ENCODE measurements at places on chromosomes 7 and 10.

DNA sequence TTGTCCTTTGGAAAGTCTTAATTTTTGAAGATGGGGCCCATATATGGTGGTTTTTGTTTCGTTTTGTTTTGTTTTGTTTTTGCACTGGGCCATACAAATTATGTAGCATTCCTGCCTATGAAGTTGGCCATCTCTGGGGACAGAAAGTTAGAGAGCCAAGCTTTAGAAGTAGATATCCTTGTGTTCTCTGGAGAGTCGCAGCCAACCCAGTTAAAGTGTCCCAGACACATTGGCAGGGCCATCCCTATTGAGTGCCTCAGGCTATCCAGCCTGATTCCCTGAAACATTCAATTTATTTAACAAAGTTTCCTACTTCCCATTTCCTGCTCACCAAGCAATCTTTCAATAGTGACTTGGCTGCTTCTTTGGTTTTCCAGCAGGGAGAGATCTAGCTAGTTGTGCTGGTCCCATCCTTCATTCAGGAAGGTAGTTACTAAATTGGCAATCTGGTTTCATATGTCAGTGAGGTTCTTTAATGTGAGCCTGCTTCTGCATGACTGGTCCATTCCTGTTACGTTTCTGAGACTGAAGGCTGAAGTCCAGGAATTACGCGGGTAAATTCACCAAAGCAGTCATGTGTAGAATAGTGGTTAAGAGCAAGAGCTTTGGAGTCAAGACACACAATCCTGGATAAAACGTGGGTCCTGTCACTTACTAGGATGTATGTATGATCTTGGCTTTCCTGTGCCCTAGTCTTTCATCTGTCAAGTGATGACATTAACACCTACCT lies 49.3 kb upstream of the HBP1 start:
- DNase-seq, result no peak

- DNase-seq, result no peak
Observed at GRCh38 chr7:115704884-115705283, 325.7 kb downstream of the TFEC start.

DNA sequence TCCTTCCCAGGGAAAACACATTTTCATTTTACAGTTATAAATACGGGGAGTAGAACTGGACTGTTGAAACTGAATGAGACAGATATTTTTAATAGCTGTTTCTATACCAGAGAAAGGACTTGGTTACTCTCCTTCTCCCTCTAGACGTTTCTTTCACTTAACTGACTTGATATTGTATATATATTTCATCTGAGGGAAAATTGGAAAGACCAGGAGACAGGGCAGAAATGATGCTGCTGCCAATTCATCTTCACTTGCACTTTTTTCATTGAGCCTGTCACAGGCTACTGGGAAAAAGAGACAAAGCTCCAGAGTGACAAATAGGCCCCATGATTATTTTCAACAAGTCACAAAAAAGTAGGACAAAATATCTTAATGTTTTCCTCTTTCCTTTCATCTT lies 636.0 kb upstream of the TPK1 start:
- no peak for DNase-seq

- no peak for DNase-seq
Observed at GRCh38 chr7:90677486-90678404, 81.6 kb downstream of the CDK14 start.

DNA sequence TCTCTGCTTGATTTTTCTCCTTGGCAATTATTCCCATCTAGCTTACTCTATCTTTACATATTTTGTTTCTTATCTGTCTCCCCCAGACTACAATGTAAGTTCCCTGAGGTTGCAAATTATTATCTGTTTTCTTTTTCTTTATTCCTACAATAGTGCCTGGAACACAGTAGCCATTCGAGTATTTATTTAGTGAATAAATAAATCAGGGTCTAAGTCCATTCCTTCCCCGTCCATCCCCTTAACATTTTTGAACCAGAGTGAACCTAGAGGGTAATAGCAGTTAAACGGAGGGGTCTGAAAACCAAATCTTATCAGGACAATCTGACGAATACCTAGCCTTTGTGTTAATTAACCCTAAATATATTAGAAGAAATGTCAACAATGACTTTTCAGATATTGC lies 252.8 kb upstream of the YAE1 start:
- no peak for DNase-seq

DNA sequence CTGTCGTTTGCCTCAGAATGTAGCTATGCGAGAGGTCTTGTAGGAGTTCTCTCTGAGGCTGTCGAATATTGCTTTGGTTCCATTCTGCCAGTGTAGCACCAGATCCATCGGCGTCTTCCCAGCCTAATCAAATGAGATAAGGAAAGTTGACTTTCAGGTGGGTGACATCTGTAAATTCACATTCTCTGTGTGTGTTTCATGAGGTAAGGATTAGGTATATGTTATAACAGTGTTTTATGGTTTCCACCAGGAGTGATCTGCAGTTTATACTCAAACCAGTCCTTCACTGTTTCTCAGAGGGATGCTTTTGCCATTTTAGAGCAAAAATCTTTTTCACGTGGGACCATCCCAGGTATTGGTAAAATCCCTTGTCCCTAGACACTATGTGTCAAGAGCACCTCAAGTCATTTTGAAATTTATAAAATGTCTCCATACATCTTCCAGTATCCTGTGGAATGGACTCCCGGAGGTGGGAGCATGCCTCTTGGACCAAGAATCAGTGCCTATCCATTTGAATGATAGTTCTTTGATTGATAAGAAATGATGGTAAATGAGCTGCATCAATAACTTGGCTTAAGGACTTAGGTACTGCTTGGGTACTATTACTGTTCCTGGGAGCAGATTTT lies 7.9 kb downstream of the ANKRD1 start:
- DNase-seq, result no peak

DNA sequence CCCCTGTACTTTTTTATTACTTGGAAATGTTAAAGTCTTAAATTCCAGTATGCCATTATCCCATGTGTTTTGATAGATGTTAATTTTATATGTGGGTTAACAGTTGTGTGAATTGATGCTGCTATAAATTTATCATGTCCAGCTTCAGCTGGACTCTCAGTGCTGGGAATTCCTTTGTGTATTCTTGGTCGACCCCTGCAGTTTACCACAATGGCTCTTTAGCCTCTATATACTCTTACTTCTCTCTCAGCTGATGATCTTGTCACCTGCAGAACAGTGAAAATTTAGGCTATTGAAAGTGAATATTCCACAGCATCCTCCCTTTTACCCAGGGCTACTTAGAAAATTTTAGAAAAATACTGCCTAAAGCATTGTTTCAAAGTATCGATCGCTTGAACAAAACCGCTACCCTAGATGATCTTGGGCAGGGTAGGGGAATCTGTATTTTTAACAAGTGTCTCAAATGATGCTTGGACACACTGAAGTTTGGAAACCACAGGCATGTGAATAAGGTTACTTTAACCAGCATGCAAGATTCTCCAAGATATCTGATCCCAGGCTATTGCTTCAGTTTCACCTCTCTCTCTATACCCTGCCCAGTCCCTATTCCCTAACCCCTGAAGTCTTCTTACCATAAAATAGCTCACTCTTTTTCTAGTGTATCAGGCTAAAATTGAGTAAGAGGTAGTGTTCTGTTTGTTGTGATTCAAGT lies 25.4 kb downstream of the LCOR start:
- DNase-seq, result no peak

DNA sequence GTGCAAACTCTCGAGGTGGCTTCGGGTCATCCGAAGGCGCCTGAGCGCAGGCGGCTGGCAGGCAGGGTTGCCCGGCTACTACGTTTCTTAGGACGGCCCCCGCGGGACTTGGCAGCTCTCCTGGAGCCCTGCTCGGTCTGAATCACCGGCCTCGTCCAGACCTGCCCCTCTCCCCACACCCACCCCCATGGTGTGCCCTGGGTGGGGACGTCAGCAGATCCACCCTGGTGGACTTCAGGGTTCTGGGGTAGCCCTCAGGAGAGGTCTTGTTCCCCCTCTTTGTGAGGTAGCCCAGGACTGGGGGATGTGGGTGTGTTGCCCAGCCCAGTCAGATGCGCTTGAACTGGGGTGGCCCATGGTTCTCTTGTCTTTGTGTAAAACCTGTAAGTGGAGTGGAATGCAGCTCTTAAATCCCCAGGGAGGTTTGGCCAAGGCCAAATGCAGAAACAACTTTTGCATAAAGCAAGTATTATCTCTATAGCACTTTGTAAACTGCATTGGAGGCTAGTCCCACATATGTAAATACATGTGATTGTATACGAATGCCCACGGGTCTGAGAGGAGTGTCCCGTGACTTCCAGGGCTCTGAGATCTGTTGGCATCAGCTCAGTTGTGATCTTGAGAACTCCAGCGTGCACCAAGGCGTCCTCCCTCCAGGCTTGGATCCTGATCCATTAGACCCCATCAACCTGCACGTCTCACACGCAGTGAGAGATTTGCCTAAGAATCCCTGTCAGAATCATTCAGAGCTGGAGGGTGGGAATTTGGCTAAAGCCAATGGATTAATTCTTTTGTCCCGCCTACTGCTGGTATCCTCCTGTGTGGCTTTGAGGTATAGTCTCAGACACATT lies 1.8 kb downstream of the PFKFB3 start:
- DNase-seq, result no peak

DNA sequence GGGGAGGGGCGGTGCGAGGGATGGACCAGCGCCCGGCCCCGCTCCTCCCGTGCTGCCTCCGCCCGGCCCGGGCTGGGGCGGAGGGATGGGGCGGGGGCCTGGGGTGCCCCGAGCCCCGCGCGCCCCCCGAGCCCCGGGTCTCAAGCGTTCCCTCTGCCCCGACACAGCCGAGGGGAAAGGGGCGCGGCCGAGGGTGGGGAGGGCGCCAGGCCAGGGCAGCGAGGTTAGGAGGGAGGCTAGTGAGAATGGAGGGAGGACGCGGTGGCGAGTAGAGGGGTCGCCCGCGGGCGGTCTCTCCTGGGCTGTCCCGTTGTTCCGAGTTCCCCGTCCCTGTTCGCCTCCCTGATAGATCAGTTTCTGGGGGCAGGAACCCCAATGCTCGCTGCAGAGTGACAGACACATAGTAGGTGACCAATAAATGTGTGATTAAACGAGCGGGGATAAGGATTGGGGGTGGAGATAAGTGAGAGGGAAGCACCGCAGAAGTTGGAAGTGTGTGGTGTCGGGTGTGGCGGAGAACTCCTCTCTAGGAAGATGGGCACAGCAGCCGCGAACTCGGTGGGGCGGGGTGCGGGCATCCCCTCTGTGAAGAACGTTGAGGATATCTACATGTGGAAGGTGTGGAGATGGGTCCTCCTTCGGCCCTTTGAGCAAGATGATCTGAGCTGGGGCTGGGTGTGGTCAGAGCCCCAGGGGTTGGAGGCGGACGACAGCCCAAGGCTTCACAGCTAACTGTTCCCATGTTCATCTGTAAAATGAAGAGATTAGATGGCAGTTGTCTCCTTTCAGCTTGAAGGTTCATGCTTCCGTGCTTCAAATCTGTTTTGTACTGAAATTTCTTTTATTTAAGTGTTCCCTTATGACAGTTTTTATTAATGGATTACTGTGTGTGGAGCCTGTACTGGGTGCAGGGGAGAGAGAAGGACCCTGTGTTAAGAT lies 580 bp downstream of the ZNF775 start:
- DNase-seq, result no peak

GRCh38 chr7:97107192-97107800 lies 10.2 kb upstream of the SDHAF3 start:
- no peak for DNase-seq

DNA sequence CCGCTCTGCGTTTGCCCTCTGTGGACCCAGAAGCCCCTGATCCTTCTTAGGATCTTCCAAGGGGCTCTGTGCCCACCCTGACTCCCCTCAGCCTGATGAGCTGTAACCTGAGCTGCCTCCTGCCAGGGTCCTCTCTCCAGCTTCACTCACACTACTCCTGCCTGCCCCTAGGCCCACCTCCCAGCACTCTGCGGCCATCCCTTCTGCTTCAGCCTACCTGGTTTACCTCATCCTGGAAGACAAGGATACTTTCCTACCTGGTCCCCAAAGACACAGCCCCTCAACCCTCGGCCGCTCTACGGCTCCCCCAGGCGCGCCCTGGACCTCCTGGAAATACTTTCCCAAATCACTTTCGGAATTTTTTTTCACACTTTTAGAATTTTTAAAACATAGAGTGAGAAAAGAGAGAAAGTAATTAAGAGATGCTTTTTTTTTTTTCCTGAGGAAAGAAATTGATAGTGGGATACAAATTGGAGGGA lies 6.4 kb upstream of the ZNF862 start:
- no peak for DNase-seq

GRCh38 chr10:75616874-75617478 lies 185.6 kb downstream of the LRMDA start:
- DNase-seq, result no peak

DNA sequence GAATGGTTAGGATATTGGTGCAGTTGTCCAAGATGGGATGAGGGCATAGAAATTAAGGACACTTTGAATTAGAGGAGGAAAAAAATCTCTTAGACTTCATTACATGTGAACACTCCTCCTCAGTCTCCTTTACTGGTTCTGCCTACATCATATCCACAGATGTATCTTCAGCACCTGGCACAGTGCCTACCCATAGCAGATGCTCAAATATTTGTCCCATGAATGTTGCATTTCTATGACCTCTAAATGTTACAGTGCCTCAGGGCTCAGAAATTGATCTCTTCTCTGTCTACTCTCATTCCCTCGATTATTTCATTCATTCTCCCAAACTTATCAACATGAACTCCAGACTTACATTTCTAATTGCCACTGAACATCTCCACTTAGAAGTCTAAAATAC lies 17.1 kb downstream of the CNNM1 start:
- no peak for DNase-seq

DNA sequence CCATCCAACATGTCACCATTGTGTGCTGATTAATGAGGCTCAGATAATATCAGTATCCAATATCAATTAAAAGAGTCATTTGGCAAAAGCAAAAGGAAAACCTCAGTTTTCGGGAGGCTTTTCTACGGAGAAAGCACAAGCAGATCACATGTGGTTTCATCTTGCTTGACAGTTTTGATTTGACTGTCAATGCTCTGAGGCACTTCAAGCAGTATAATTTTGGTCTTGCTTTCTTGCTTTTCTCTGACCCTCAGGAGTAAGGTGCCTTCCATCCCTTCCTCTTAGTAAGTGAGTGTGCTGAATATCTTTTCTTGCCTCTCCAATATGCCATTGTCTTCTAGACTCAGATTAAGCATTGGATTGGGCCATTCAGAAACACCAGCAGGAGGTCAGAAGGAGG lies 115.5 kb upstream of the CALCR start:
- DNase-seq, result no peak

DNA sequence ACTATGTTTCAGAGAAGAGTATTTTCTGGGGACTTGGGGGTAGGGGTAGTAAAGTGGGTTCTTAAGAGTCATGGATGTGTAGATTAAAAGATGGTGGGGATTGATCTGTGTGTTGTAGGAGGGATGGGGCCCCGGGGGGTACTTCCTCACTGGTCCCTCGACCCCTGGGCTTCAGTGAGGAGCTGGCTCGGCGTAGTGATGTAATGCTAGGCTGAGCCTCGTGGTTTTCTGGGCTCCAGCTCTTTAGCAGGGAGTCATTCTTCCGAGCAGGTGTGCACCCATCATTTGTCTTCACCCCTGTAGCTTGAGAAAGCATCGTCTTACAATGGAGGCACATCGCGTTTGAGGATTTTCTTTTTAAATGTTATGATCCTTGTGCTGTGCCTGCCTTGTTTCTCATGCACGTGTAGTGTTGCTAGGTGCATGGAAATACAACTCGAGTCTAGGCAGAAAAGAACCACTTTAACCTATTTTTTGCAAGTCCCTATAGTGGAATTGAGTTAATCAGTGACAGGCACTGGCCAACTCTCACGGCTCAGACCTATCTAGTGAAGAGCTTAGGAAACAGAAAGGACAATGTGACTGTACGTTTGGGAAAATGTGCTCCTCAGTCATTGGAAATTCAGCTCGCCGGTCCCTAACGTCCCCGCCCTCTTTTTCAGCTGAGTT lies 106.1 kb upstream of the BTBD16 start:
- no peak for DNase-seq

All from SK-N-DZ (cell line).